Effector CD8-positive, alpha-beta T cell (primary cell): ENCODE measurements at places on chromosomes 4 and X.

- no peak for DNase-seq
These were observed 189.9 kb upstream of the NWD2 start for GRCh38 chr4:37054531-37055077.

- DNase-seq: no peak
These were observed 96.6 kb downstream of the STPG2 start for GRCh38 chr4:98046665-98047064.

GRCh38 chr4:138909587-138909986 is 106.0 kb upstream of the NOCT start:
- no peak for DNase-seq

DNA sequence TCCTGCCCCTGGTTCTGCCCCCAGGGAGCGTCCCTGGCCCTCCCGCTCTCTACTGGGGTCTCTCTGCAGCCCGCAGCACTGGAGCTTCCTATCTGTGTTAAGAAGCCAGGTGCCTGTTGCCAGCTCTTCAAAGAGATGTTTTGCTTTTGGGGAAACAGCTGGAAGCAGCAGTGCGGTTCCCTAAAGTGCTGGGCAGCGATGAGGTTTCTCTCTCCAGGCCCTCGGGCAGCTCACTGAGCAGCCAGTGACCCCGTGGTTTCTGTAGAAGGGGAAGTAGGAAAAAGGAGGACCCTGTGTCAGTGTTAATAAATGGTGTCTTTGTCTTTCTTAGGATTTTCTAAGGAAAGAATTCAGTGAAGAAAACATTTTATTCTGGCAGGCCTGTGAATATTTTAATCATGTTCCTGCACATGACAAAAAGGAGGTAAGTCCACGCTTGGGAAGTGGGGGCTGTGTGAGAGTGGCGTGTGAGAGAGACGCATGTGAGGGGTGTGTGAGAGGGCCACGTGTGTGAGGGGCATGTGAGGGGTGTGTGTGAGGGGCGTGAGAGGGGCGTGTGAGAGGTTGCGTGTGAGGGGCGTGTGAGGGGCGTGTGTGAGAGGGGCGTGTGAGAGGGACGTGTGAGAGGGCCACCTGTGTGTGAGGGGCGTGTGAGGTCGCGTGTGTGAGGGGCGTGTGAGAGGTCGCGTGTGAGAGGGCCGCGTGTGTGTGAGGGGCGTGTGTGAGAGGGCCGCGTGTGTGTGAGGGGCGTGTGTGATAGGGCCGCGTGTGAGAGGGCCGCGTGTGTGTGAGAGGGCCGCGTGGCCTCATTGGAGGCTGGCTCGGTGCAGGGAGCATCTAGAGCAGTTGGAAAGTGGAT is 27.1 kb upstream of the HGFAC start:
- no peak for DNase-seq

DNA sequence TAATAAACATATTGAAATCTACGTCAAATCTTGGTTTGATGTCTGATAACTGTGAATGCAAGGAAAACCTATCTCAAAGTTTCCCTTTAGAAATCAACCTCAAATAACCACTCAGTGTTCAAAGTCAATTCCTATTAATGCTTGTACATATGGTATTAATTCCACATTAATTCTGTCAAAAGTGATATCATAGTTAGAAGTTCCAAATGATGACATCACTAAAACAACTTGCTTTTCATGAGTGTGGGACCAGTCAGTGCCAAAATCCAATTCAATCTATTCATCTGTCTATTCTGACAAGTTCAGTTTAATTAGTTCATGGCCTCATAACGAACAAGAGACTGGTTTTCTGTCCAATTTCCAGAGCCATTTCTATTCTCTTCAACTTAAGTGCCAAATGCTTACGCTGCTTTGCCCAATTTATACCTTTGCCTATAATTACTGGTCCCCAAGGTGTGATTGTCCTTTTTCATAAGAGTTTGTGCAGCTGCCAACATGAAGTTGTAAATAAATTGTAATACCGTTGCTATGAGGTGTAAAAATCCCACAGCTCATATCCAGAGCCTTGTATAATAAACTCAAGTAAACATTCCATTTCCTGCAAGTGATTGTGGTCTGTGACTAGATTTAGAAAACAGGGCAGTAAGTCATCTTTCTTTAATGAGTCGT is 476.2 kb downstream of the RAB28 start:
- DNase-seq: no peak

DNA sequence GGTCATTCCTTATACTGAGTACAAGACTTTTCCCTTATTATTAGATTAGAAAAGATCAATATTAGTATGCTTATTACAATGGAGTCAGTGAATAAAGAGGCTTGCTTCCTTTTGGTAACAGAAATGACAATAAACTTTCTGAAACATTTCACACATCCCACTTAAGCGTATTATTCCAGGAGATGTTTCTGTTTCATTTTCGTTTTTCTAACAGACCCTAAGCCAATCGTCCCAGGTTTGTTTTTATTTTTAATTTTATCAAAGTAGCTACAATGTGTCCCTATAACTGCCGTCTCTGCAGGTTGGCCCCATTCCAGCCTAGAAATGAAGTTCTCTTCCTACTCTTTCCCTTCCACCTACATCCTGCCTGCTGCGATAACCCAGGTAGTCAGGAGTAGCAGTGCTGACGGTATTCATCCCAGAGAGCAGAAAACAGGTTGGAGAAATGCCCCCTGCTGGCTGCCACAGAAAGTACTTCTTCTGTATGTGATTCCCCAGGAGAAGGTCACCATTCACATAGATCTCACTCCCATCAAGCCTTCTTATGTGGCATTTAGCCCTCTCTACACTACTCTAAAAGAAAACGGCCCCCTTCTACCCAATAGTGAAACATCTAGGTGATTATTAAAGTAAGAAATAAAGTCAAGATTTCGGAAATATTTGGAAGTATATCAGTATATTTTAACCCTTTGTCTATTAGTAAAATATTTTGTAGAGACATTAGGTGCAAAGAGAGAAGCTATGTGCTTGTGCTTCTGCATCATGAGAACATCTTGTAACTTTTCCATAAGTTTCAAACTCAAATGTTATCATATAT is 40.4 kb downstream of the ENPEP start:
- DNase-seq: peak; percentile 48

- no peak for DNase-seq
These were observed 84.3 kb downstream of the RRAGB start for GRCh38 chrX:55801811-55802210.
